Foreskin keratinocyte (primary cell): ENCODE measurements at places on chromosomes 2 and 18.

- DNase-seq: no peak
Observed at GRCh38 chr2:38578832-38579231, 23.9 kb downstream of the HNRNPLL start.

DNA sequence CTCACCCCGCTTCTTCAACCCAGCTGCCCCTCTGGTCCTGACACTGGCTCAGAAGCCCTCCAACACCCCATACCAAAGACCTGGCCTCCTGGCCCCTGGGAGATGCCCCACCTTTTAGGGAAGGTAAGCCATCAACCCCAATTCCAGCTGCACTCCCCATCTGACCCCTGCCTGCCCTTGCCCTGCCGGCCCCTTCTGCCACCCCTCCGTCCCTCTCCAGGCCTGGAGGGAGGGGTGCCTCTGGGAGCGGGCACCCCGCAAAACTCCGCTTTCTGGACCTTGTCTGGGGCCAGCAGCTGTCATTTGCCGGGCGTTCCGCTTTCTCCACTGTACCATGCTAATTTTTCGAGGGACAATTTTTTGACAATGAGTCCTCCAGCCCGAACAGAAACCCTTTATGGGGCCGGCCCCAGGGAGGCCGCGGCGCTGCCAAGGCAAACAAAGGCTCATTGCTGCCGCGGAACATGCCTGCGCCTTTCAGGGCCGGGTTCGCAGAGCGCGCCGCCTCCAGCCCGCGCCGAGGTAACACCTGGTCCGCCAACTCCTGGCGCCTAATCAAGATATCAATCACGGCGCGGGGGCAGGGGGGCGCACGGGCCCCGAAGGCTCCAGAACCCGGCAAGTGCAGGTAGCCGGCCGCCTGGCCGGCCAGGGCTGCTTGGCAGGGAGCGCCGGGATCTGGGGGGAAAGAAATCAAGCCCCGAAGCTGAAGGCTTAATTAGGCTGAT lies 96.0 kb downstream of the INHBB start:
- DNase-seq: peak; percentile 28

GRCh38 chr2:241268306-241268705 lies 47.2 kb downstream of the HDLBP start:
- no peak for DNase-seq

- no peak for DNase-seq
Observed at GRCh38 chr18:79434607-79435401, 39.1 kb downstream of the NFATC1 start.

DNA sequence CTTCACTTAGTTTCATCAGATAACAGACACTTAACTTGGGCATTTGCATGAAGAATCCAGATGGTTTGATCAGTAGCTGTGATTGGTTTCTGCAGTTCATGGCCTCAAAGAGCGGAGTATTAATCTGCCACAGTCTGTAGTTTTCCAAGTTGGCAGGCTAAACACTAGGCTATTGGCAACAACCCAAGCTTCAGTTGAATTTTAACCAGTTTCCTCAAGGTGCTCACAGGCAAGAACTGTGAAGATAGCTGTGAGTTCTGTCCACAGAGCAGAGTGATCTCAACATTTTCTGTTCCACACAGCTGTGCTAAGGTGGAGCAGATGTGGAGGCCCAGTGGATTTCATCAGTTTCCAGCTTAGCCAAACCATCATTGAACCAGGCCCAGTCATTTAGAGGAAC lies 469.5 kb upstream of the LINC00305 start:
- no peak for DNase-seq

DNA sequence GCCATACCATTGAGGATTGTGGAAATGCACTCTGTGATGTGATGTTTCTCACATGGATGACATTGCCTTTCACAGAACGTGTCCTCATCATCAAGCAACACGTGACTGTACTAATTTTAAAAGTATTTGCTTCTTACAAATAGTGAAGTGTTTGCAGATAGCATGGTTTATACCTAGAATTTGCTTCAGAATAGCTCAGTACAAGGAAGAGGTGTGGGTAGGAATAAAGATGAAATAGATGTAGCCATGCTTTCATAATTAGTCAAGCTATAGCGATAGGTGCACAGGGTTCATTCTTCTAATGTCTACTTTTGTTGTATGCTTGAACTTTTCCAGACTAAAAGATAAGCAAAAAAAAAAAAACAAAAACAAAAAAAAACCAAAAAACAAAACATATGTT lies 27.5 kb downstream of the MAP4K4 start:
- no peak for DNase-seq
